ENCODE measurements at places on chromosomes 5 and 9.

DNA sequence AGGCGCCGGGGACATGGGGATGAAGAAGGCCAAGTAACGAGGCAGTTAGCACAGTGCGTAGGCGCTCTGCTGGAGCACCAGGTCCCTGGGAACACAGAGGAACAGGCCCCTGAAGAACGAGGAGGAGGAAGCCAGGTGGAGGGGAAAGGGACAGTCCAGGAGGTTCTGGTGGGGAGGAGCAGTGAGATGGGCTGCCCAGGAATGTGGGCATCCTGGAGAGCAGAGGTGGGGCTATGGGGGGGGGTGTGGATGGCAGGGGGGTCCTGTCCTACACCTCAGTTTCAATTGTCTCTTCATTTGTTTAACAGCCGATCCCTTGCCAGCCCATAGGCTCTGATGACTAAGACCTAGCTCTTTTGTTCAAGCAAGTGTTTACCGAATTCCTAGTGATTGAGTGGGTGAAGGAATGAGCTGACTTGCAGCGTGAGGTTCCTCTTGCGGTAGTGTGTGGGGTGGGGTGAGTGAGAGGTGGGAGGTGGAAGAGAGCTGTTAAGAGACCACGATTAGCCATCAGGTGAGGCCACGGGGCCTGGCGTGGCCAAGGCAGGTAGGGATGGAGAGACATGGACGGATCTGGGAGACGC lies 8.4 kb upstream of the PHYHD1 start:
- DNase-seq: no peak

DNA sequence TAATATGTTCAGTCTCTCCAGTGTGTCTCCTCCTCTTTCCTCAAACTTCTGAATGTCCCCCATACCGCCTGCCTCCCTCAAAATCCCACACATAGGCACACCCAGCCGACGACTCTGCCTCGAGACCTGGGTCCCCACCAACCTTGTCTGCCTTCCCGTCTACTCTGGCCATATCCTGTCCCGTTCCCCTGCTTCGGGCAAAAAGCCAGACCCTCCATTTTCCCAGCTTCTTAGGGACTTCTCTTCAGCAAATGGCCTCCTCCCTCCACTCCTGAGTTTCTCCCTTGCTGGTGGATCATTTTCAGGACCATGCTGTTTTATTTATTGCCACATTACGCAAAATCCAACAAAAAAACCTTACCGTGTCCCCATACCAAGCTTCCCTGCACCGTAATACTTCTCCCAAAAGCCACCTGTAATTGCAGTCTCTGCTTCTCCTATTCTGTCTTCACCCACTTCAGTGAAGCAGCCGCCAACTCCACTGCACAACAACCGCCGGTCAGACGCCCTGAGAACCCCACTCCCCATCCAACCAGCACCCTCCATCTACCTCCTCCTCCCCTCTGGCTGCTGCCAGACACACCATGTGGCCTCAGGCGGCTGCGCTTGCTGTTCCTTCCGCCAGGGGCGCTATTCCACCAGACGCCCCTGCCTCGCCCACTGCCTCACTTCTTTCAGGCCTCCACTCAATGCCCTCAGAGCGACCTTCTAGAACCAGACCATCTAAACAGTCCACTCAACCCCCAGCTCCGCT lies 117.0 kb downstream of the TRPM6 start:
- no peak for DNase-seq

DNA sequence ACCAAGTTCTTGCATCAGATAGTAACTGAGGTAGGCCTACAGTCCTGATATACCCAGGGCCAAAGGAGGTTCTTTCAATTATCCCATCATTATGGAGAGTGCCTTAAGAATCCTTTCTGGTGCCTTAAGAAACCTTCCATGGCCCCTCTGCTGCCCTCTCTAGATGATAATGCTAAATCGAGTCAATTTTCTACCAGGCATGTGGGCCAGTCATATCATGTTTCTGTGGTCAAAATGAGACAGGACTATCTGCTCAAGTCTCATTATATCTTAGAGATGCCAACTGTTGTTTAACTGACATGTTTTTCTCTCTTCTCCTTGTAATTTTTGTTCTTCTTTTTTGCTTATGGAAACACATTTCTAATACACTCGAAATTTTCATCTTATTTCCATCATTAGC lies 127.6 kb downstream of the EDIL3 start:
- DNase-seq: no peak

DNA sequence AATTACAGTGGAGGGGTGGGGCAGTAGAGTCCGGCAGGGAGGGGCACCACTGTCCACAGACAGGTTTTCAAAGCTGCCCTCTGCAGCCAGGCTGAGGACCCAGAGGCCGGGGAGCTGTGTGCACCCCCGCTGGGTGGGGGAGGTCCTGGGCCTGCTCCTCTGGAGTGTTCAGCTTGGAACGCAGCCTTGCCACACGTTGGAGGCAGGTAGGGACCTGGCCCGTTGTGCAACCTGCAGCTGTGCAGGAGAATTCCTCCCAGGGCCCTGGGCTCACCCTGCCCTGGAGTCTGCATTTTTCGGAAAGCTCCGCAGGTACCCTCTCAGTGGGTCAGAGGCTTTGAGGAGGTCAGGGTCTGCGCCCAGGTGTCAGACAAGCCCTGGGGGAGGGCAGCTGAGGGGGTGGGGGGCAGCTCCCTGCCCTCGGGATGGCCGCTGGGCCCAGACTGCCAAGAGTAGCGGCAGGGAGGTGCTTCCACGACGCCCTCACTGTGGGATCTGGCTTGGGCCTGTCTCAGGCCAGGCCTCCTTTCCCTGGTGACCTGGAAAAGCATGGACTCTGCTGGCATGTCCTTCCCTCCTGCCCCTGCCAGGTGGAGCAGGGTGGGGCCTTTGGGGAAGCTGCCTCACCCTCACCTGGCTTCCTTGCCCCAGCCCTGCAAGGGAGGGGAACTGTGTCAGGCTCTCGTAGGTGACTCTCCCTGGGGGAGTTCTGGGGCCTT lies 29.5 kb downstream of the RXRA start:
- no peak for DNase-seq

GRCh38 chr5:61357745-61358144 lies 25.7 kb downstream of the ZSWIM6 start:
- no peak for DNase-seq

- DNase-seq: no peak
Observed at GRCh38 chr9:75128535-75128934, 40.2 kb downstream of the OSTF1 start.

GRCh38 chr9:89891591-89892304 lies 286.9 kb downstream of the GADD45G start:
- no peak for DNase-seq

GRCh38 chr9:126999315-127000068 lies 84.9 kb downstream of the RALGPS1 start:
- no peak for DNase-seq

DNA sequence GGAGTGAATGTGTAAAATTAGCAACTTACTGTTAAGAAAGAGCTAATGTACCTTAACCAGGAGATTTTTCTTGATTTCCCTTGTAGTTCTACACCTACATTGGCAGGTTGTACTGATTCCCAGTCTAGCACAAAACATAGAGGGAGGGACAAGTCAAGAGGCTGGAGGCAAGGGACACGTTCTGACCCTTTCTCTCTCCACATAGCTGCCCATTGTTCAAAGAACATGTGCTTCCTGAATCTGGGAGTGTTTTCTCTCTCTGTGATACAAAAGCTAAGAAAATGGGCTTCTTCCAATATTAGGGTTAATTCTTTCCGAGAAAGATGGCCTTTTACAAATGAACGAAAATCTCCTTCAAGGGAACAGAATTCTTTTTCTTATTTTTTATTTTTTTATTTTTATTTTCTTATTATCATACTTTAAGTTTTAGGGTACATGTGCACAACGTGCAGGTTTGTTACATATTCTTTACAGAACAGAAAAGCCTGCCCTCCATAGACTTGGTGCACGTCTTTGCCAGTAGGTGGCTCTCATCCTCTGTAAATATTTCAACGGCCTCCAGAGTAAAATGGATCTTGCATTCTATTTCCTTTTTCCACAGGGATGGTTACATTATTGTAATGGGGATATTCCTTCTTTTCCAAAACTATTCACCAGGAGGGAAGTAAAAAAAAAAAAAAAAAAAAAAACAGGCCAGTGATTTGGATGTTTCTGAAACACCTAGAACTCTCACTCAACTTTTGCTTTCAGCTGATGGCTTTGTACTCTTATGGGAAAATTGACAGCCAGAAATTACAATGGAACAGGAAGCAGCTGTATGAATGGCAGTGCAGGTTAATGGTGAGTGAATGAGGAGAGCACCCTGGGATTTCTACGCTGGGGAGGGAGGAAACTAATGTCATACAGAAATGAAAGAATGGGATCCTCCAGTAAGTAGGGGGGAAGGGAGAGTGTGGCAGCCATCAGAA lies 13.1 kb upstream of the IFNA5 start:
- no peak for DNase-seq

DNA sequence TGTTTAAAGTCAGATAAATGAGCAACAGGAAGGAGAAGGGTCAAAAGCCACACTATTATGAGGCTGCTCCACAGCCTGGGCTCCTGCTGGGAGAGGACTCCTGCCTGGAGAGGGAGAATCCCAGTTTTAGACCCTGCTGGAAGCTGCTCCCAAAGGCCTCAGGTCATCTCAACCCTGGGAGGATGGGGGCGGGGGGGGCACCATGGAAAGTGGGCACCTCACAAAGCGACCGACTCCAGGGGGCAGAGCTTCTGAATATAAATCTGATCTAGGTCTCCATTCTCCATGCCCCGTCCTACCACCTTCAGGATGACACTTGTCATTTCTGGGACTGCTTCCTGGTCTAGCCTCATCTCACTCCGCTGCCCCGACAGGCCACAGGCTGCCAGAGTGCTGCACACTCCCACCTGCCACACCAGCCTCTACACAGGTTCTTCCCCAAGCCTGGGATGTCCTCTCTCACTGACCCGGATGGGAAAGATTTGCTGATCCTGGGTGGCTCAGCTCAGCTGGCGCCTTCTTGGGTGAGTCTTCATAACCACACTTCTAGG lies 183.4 kb downstream of the GAPVD1 start:
- DNase-seq: no peak

DNA sequence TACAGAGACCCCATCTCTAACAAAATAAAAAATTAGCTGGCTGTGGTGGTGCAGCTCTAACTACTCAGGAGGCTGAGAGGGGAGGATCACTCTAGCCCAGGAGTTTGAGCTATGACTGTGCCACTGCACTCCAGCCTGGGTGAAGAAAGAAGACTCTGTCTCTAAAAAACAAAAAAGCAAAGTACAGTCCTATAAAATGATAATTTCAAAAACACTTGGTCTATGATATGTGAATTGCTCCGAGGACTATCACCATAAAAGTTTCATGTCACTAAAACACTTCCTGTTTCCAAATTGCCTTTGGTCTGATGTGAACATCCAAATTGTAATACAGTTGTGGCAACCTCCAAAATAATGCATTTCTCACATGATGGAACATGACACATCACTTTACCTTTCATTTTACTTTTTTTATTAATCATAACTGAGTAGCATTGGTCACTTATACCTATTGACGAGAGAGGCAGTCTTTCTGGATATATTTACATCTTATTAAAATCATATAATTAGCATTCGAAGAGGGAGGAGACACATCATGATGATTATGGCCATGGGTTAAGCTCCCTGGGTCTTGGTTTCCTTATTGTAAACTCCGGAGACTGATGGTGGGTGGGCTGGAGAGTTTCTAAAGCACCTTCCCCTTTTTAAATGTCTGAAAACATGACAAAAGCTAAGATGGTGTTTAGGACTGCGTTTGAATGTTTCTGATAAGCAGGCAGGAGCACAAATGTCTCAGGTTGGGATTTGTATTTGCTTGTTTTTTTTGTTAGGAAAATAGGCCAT lies 25.8 kb upstream of the CD180 start:
- DNase-seq: no peak

DNA sequence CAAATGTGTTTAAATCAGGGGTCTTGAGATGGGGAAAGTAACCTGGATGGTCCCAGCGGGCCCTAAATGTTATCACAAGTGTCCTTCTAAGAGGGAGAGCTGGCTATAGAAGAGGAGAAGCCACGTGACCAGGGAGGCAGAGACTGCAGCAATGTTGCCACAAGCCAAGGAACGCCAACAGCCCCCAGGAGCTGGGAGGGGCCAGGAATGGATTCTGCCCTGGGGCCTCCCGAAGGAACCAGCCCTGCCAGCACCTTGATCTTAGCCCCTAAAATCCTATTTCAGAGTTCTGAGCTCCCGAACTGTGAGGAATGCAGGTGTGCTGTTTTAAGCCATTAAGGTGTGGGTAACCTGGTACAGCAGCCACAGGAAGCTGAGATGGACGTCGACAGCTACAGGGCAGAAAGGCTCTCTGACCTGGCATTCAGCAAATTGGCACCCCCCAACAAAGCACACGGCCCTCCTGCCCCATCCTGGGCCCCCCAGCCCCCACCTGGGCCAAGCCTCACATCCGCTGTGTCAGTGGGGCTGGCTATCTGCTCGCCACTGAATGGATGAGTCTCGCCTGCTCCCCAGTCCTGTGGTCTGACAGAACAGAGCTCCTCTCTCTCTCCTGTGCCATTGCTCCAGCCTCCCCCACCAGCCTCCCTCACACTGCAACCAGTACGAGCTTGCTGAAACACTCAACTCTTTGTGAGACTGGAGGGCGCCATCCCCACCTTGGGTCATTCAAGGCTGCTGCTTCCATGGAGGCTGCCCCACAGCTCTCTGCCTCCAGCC lies 78.8 kb downstream of the ADAMTS2 start:
- no peak for DNase-seq

- DNase-seq: no peak
Observed at GRCh38 chr5:161058781-161059180, 206.8 kb upstream of the ATP10B start.

- DNase-seq: no peak
Observed at GRCh38 chr9:75063556-75064305, 24.2 kb downstream of the NMRK1 start.

DNA sequence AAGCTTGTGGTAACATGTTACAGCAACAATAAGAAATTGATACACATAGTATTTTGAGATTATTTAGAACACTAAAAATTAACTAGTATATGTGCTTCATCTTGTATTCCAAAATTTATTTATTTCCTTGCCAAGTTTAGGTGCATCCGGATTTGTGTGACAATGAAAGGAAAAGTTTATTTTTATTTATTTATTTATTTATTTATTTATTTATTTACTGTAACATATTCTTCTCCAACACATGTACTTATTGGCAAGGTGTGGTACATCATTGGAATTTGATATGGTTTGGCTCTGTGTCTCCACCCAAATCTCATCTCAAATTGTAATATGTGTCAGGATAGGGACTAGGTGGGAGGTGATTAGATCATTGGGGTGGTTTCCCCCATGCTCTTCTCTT lies 373.3 kb upstream of the EDIL3 start:
- no peak for DNase-seq

DNA sequence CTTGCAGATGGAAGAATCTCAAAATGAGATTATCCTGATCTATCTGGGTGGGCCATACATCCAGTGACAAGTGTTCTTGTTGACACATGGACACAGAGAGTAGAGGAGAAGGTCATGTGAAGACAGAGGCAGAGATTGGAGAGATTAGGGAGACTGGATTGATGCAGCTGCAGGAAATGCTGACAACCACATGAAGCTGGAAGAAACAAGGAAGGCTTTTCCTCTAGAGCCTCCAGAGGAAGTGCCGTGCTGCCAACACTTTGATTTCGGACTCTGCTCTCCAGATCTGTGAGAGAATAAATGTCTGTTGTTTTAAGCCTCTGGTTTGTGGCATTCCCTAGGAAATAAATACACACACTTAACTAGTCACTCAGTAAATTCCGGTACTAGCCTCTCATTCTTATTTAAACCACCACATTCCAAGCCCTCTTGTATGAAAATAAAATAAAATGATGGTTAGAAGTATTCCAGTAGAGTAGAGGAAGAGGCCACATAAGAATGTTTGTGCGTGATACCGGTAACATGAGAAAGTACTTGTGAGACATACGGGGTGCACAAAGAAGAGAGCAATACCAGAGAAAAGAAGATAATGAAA lies 110.9 kb upstream of the DMAC1 start:
- no peak for DNase-seq

All from stimulated activated CD4-positive, alpha-beta T cell treated with anti-CD3 and anti-CD28 coated beads, TNF-alpha, amount 100 ng/mL, for 4 hours (primary cell).